Psoas muscle (tissue), 8 donors: ENCODE measurements at places on chromosomes 1 and 21. TPM values are rescaled to one million over a fixed set of nuclear protein-coding genes. Genes with fewer than 3 reads are reported as not detected.

Gene DAB1
- 0.13 TPM for total RNA-seq

DNA sequence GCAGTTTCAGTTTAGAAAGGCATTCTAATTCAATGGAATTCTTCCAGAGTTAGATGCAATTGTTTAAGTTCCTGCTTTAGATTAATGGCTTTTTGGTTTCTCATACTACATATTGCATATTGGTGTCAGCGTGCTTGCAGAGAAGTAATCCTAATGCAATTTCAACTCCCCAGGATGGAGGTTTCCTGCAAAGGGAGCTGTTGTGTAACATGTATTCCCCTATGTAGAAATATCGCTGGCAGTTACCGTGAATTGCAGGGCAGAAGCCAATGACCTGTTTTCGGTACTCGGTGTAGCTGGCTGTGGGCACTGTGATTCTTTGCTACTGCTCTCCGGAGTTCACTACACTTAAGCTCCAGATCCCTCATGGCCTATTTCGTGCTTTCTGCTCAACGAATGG, 256.1 kb upstream of the PTBP2 start:
- no peaks in the 10 kb centered on the region for H3K4me1 ChIP-seq
- no peaks in the 10 kb centered on the region for H3K36me3 ChIP-seq
- no peak overlapping the region for H3K4me3 ChIP-seq
- DNase-seq, result peak; percentile 32
- H3K27me3 ChIP-seq, result no peaks in the 10 kb centered on the region

Gene E2F2
- 0.06 TPM for total RNA-seq

GRCh38 chr1:244456586-244456985, 4.5 kb upstream of the CATSPERE start:
- H3K4me3 ChIP-seq, result no peak overlapping the region
- H3K4me1 ChIP-seq, result peaks cover 8% of the 10 kb centered on the region
- H3K27me3 ChIP-seq, result no peaks in the 10 kb centered on the region
- H3K36me3 ChIP-seq, result no peaks in the 10 kb centered on the region
- DNase-seq, result no peak

Gene CELF3
- not detected for total RNA-seq

GRCh38 chr1:160149716-160150115, 1.7 kb upstream of the ATP1A4 start:
- H3K4me3 ChIP-seq, result no peak overlapping the region
- no peak for DNase-seq
- H3K36me3 ChIP-seq, result no peaks in the 10 kb centered on the region
- H3K27me3 ChIP-seq, result no peaks in the 10 kb centered on the region

Gene SHE
- total RNA-seq, result 5.6 TPM

- peaks cover 9% of the 10 kb centered on the region for H3K36me3 ChIP-seq
- H3K27ac ChIP-seq, result peak overlapping the region; percentile 56
- no peaks in the 10 kb centered on the region for H3K27me3 ChIP-seq
- no peak for DNase-seq
- H3K4me1 ChIP-seq, result peaks cover 38% of the 10 kb centered on the region
- peak overlapping the region; percentile 28 for H3K4me3 ChIP-seq
These were observed 18.4 kb downstream of the HIPK1 start for GRCh38 chr1:113947388-113948107.
